ENCODE measurements at places on chromosomes 2 and 18.

DNA sequence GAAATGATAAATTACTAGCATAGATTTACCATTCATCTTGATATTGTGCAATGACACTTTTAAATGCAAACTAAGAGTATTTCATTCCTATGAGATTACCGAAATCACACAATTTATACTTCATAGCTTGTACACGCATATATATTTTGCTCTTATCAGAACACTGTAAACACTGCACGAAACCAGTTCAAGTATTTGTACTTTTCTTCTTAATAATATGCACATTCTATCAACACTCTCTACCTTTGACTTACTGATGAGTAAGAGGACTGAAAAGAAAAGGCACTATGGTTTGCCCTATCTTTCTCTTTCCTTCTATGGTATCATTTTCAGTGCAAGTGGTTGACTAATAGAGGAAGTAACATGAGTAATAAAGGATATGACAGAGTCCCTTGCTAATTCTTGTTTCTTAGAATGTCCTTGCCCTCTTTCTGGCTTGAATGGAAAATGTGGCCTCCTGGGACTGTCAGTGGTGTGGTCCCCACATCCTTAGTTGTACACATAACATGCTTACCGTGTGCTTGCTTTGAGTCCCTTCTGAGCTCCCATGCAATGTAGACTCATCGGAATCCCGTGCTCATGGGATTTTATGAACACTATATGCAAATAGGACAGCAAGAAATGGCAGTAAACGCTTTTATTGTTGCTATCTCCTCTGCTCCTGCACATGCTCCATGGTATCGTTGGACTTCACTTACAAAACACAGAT, 363.5 kb upstream of the TNP1 start:
- no peak for DNase-seq

DNA sequence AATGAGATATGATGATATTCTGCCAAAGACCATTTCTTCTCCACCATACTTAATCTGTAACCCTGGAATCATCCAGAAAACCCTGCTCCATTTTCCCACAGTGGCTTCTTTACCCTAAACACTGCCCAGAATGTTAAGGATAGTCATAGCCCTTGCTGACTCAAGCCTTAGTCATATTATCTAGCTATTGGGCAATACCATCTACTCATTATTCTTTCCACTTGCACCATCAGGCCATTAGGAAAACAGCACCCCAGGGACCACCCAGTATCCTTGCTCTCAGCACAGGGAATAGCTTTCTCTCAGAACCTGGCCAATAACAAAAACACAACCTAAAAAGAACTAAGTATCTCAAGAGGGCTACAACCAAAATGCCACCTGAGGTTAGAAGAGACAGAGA, 445.7 kb upstream of the SLC14A2 start:
- DNase-seq: no peak

DNA sequence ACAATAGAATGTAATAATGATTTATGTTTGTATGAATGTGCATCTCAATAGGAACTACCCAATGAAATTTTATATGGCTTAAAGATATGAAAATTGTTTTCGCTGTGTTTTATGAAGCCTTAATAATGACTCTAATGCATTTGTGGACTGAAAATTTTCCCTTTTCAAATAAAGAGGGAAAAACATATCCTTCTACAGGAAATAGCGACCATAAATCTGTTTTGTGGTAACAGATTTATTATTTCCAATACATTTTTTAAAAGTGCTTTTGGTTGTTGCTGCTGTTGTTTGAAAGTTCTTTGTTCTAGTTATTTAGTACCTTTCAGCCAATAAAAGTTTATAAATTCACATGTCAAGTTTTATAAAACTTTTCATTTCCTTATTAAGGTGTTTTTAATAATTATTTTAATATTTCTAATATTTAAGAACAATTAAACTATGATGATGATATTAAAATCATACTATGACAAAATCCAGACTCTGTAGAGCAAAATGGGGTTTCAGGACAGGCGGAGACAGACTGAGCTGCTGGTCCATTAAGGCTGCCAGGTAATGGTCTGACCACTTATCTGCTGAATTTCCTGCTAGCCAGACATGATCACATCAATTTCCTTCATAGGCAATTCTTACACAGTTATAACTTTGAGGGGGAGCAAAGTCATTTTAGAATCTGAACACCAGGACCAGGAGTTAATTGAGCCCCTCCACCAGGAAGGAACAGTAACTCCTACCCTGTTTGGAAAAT, 65.7 kb upstream of the NEUROD1 start:
- no peak for DNase-seq

- no peak for DNase-seq
These were observed 316 bp downstream of the WDR12 start for GRCh38 chr2:202911203-202911511.

- no peak for DNase-seq
These were observed 31.3 kb upstream of the TOGARAM2 start for GRCh38 chr2:28949617-28950305.

DNA sequence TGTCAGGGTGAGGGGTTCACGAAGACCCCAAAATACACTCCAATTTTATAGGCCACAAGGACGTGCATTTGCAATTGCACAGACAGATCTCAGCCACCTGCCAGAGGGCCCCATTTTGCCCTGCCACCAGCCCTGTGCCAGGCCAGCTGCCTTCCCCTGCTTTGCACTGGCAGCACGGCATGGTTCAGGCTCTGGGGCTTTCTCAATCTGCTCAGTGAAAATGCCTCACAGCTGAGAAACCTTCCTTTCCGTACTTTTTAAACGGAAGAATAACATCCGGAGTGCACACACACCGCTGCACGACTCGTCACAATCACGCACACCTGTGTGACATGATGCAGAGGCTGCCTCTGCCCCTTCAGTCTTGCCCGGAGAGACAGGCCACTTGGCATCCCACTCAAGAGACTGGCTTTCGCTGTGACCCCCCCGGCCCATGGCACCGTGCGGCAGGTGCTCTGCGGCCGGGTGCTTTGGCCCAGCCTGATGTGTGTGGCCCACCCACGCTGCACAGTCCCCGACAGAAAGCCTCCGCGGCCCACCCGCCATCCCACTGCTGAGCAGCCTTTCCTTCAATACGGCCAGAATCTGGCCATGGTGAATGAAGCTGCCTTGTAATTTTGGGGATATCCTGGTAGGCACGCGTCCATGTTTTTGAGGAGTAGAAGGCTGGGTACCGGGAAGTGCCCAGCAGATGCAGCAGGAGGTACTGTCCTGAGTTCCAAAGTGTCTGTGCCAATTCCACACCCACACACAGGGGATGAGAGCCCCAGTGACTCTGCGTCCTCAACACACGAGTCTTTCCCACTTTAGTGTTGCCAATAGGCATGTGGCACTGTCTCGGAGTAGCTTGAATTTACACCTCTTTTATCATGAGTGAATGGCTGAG, 88.8 kb downstream of the USP40 start:
- no peak for DNase-seq

GRCh38 chr18:44036501-44036900, 644.2 kb upstream of the SETBP1 start:
- no peak for DNase-seq

DNA sequence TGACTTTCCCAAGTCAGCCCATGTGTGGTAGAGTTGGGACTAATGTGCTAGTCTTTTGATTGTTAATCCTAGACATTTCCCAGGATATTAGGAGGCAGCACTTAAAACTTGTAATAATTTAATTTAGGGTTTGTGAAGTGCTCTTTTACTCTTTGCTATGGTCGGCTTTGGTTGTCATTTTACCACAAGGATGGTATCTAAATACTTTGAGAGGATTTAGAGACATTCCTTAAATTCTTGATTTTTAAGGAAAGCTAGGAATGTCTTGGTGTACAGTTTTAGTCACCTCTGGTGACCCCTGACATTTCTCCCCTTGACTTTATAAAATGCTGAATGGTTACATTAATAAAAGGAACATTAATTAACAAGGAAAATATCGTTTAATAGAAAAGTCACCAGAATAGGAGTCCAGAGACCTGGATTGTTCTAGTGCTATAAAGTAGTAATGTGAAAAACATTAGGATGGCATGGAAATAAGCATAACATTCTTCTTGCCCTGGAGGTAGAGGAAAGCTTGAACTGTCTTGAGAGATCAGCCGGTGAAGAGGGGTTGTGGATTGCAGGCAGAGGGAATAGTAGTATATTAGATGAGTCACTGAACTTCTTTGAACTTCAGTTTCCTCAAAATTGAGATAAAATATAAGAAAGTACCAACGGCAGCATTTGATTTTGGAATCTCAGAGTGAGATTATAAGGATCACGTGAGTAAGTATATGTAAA, 209.2 kb downstream of the MCFD2 start:
- DNase-seq: no peak

- no peak for DNase-seq
These were observed 235.0 kb downstream of the CAMKMT start for GRCh38 chr2:44596537-44597320.

- DNase-seq: no peak
These were observed 248.8 kb downstream of the RDH14 start for GRCh38 chr2:18311420-18312195.

DNA sequence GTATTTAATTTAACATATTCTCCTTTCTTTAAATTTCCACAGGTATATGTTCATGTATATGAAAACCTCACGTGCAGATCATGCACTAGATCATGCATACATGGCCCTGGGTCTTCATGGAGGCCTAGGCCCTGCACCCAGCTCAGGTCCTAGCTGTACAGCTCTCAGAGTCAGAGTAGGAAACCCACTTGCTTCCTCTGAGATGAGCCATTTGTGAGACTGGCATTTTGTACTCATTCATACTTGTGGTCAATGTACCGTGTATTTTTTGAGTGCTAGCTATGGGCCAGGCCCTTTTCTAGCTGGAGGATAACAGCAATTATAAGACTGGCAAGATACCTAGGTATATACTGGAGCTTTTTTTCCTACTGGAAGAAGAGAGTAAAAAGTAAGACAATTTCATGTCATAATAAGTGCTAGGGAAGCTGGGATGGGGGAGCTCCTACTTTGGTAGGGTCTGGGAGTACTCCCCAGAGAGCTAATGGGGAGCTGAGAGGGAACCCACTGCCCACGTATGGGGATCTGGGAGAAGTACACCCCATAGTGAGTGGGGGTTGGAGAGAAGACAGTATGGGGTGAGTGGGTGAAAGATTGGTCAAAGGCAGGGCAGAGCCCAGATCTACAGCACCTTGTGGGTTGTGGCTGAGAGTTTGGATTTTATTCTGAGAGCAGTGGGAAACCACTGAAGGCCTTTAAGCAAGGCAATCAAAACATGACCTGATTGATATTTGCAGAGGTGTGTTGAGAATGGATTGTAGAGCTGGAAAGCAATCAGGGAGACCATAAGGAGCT, 72.0 kb downstream of the POLE4 start:
- DNase-seq: no peak
